Fibroblast of villous mesenchyme (primary cell): ENCODE measurements at places on chromosomes 3 and 15.

DNA sequence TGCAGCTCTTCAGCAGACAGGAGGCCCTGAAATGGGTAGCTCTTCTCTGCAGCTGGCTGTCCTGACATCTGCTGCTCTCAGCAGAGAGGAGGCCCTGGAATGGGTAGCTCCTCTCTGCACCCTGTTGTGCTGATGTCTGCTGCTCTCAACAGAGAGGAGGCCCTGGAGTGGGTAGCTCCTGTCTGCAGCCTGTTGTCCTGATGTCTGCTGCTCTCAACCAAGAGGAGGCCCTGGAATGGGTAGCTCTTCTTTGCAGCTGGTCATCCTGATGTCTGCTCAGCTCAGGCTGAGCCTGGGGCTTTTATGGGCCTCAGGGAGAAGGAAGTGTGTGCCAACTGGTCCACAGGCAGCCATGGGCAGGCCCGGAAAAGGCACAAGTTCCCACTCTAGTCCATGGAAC lies 66.6 kb downstream of the PIK3CB start:
- DNase-seq: no peak

DNA sequence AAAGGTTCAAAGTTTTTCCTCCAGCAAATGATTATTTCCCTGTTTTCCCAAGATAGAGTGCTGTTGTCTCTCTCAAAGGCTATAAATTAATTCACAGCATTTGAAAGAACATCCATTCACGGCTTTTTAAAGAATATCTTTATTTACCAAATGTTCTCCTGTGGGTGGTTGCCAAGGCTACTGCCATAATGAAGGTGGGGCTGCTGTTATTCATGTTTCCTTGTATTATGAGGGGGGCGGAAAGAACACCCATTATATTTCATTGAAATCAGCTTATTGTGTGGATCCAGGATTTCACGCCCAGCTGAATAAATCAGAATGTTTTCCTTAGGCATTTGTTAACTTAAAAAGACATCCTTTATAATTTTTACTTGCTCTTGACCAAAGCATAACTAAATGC lies 10.1 kb downstream of the SRP14 start:
- no peak for DNase-seq

DNA sequence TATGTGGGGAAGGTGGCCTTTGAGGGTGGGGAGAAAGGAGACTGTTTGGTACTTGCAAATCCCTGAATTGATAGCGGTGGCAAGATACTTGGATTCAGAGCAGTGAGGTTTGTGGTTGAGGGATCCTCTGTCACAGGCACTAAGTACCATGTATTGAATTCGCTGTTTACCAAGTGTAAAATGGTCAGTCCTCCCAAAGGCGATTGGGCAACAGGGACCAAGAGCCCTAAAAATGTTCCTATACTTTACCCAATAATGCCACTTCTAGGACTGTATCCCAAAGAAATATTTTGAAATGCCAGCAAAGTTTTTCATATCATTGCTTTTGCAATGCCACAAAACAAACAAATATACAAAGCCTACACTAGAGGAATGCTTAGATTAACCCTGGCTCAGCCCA lies 43.4 kb upstream of the MRPS22 start:
- no peak for DNase-seq

DNA sequence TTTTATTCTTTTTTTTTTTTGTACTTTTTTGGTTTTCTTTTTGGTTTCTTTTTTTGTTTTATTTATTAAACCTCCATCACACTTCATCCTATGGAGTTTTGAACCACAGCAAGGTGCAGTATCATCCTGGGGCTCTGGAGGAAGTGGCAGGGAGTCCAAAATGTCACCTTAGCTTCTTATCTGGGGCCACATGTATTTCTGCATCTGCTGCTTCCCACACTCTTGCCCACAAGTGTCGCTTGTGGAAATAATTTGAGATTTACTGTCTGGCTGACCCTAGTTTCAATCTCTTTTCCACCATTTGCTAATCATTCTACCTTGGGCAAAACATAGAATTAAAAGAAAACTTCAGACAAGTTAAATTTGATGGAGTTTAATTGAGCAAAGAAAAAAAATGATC lies 6.4 kb downstream of the OPA1 start:
- DNase-seq: no peak

DNA sequence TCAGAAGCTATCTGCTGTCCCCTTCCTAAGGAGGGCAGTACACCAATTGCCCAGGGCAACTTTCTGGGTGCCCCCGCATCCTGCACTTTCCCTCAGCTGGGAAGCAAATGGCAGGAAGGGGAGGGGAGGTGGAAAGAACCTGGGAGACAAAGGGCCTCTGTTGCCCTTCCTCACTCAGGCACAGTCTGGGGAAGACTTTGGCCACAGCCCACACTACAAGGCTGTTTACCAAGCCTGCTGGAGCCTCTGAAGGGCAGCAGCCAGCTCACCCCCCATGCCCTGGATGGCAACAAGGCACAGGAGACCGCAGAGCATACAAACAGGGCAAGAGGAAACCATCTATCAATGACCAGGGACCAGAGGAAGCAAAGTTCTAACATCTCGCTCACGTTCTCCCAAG lies 42.4 kb downstream of the ARRDC4 start:
- no peak for DNase-seq

DNA sequence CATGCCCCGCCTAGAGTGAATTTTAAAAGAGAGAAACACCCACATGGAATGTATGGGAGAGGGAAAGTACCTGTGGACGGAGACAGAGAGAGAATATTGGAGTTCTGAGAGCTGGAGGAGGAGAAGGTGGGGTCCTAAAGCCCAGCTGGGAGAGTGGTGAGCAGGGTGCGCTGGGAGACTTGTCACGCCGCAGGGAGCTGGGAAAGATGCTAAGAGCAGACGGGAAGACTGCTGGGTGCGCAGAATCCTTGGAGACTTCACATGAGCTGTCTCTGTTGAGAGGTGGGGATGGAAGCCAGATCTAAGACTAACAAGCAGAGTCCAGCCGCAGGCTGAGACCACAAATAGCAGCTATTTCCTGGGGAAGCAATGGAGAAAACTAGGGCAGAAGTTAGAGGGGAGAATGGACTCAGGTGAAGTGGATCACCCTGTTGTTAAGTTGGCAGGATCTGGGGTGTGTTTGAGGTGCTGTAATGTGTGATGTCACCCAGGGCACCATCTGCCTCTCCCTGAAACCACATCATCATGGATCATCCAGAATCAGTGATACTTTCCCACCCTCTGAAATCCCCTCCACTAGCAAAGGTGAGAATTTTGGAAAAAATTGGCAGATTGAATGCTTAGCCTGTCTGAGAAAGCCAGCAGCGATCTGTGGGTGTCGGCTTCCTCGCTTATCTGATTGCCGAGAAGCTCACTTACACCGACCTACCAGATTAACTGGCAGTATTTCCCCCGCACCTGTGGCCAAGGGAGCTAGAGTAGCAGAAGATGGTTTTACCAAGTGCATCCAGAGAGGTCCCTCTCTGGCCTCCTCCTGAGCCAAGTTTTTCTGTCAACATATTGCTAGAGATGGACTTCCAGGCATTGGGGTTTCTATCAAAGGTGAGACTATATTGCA lies 174.8 kb upstream of the BHLHE40 start:
- no peak for DNase-seq

DNA sequence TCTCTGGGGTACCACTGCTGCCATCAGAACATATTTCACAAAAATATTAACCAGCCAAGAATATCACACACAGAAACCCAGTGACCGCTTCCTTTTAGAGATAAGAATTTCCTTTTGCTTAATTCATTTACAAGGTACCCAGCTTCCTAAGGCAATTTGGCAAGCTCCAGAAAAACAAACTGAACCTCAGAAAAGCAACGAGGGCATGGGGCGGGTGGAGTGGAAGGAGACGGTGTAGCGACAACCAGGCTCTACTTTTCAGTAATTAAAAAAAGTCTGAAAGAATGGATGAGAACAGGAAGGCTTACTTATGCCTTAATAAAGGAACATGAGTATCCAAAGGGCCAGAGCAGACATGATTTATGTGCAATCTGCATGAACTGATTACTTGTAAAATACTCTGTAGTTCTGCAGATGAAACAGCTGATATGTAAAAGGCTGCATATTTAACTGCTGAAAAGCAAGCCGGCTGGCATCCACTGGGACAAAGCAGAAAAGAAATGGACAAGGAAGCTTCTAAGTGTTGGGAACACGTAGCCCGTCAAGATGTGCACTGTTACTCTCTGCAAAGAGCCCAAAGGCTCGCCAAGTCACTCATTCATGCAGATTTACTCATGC lies 18.6 kb downstream of the RFTN1 start:
- peak; percentile 79 for DNase-seq
